ENCODE measurements at places on chromosomes 13 and 19.

GRCh38 chr19:47860602-47861297 is 1.7 kb downstream of the TPRX2 start:
- DNase-seq: no peak

GRCh38 chr13:21526707-21527540 is 67.8 kb upstream of the ZDHHC20 start:
- no peak for DNase-seq

GRCh38 chr19:12946731-12947496 is 1.3 kb downstream of the RAD23A start:
- no peak for DNase-seq

DNA sequence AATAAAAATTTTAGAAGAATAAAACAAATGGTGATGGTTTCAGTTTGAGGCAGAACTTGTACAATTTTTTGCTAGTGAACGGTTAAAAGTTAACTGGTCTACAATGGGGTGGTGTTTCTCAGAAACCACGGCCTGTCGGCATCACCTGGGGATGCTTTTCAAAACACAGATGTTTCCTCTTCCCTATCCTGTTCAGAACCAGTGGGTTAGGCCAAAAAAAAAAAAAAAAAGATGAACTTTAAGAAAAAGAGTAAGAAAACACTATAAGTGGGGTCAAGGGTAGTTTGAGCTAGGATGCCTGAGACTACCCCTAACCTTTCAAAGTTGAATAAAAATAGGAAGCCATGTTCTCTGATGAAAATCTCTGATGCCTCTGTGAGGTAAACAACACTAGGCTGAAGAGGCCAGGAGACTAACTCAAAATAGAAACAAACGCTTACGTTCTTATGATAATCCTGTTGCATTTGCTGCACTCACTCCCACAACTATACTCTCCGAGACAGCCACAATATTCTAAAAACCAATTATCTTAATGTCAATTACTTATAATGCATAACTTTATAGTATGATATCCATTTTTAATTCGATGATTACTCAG is 3.3 kb downstream of the MTIF3 start:
- DNase-seq: no peak

GRCh38 chr13:80444240-80445015 is 103.5 kb upstream of the SPRY2 start:
- no peak for DNase-seq

DNA sequence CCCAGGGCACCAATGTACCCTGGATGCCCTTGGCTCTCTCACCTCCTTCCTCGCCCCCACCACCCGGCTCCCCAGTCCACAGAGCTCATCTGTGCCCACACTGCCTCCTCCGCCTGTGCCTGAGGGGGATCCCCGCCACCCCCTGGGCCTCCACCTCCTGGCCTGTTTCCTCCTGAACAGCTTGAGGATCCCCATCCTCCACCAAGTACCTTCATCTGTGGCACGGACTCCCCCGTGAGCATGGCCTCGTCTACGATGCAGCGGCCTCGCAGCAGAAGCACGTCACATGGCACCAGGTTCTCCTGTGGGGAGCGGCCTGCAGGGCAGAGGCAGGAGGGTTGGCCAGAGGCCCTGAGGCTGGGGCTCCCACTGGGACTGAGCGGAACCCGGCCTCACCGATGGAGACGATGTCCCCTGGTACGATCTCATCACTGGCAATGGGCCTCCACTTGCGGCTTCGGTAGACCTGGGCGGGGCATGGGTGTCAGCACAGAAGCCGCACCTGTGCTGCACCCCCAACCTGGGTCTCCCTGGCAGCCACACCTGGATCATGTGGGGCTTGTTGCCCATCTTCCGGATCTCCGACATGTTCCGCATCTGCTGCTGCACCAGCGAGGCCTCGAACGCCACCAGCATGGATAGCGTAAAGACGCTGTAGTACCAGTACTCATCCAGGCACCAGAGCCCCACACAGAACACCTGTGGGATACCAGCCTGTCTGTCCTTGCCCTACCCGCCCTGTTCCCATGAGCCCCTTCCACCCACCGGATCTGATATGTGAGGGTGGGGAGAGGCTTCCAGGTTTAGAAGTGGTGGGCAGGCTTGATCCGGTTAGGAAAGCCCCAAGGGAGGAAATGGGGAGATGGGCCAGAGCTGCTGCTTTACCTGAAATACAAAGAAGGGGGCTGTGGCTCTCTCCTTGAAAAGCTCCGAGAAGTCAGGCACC is 6.8 kb downstream of the ATP13A1 start:
- peak; percentile 46 for DNase-seq

- no peak for DNase-seq
Observed at GRCh38 chr19:45976178-45976577, 2.5 kb upstream of the NOVA2 start.

- no peak for DNase-seq
Observed at GRCh38 chr13:106986033-106986484, 418.1 kb upstream of the ARGLU1 start.

DNA sequence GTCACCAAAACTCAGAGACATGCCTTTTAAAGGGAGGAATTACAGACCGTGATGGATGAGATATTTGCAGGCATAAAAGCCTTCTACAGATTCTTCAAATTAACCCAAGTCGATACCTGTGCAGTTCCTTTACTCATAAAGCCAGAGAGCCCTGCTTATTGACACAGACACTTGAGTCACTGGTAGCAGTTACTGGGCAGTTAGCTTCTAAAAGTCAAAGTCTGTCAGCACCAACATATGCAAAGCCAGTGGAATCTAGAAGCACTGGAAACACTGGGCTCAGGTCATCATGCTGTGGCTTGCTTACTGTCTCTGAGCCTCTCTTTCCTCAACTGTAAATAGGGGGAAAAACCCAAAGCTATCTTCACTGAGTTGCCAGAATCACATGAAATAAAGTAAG is 25.7 kb upstream of the LRCH1 start:
- no peak for DNase-seq

- no peak for DNase-seq
Observed at GRCh38 chr13:48819376-48819775, 156.3 kb upstream of the FNDC3A start.

GRCh38 chr13:30325668-30326067 is 18.3 kb upstream of the KATNAL1 start:
- DNase-seq: no peak

DNA sequence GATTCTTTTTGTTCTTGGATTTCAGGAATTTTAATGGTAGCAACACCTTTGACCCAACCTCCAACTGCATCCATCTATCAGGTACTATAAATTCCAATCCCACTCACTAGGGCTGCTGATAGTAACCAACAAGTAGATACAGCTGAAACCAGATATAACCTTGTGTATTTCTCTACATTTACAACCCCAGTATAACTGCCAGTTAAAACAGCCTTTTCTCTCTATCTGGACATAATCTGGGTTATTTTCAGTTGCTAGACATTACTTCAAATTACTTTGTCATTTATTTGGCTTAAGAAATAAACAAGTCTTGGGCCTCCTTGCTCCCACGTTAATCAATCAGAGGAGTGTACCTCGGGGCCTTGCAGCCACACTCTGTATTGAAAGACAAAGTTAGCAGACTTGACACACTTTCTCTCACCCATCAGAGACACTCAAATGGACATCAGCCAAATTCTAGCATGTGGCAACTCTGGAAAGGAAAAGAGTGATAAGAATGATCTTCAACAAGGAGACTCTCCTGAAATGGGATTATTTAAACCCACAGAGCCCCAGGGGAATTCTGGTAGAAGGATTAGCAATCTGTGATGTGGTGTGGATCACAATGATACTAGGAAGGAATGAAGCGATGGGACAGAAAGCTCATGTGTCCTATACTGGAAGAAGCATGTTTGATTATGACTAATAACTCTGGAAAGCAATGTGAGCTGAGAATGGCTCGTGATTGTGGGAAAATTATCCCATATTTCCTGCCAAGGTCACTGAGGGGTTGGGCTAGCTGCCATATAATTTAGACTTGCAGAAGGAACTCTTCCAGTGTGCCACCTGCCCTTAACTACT is 157.5 kb downstream of the FLT1 start:
- no peak for DNase-seq

DNA sequence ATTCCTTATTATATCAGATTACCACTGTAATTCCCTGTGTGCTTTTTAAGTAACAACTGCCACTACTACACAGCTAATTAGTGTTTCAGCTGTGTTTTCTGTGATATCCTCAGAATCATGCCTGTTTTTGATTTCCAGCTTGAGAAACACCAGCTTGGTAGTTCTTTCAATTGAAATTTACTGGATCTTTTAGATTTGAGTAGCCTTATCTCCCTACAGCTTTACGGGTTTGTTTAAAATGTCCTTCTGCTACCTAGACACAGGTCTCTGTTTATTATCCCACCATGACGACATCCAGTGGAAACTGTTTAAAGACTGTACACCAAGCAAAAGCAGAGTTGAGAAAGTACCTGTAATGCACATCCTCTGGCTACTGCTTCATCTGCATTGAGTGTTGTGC is 12.1 kb downstream of the HSPH1 start:
- no peak for DNase-seq

GRCh38 chr13:107330484-107330883 is 762.5 kb upstream of the ARGLU1 start:
- DNase-seq: no peak

DNA sequence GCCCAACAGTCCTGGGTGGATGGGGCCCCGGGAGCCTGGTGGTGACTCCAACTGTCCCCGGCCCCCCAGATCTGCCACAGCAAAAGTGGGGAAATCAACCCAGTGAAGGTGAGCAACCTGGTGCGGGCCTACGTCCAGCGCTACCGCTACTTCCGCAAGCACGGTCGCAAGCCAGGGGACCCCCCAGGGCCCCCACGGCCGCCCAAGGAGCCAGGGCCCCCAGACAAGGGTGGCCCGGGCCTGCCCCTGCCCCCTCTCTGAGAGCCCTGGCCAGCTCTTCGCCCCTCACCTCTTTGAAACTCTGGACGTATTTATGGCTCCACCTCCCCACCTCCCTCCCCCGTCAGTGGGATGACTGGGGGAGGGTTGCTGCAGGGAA is 7.5 kb downstream of the IRF3 start:
- DNase-seq: no peak

GRCh38 chr13:51770681-51771417 is 33.1 kb downstream of the DHRS12 start:
- no peak for DNase-seq

GRCh38 chr19:8494158-8494557 is 8.3 kb downstream of the PRAM1 start:
- DNase-seq: no peak

GRCh38 chr13:40597735-40598365 is 68.6 kb downstream of the FOXO1 start:
- DNase-seq: peak; percentile 55

GRCh38 chr19:47716270-47716937 is 3.2 kb downstream of the EHD2 start:
- no peak for DNase-seq

DNA sequence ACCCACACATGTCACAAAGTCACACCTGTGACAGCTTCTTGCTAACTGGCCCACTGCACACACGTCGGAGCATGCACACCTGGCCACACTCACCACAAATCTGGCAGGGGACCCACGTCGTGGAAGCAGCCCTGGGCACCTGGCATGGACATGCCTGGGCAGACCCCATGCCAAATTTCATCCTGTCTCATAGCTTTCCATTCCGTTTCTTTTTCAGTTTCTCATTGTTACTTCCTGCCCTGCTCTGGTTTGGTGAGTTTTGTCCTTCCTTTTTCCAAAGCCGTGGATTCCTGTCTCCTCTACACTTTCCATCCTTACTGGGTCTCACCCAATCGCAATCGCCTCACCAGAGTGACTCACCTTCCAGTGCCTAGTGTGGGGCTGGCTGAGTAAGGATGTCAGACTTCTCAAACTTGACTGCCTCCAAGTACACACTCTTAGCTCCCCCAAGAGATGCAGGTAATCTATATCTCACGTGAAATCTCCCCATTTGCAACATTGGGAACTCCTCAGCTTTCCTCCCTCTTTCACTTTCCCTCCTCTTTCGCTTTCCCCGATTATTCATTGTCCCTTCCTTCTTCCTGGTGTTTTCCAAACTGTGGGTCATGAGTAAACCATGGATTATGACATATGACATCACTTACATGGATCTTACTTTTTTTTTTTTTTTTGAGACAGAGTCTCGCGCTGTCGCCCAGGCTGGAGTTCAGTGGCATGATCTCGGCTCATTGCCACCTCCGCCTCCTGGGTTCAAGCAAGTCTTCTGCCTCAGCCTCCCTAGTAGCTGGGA is 1.6 kb upstream of the BBC3 start:
- DNase-seq: no peak

- DNase-seq: no peak
Observed at GRCh38 chr13:70622796-70623195, 514.5 kb upstream of the KLHL1 start.
